ENCODE measurements at places on chromosomes 7 and 10.
A peak's percentile ranks its signal among the peaks of the same experiment; 100 is the strongest.

- DNase-seq: no peak
Observed at GRCh38 chr7:68041554-68041953, 1044.9 kb downstream of the TYW1 start.

- no peak for DNase-seq
Observed at GRCh38 chr7:41010418-41010817, 692.5 kb downstream of the INHBA start.

GRCh38 chr7:88885131-88885530, 89.6 kb upstream of the TEX47 start:
- DNase-seq: no peak

- no peak for DNase-seq
Observed at GRCh38 chr10:112182784-112183328, 709 bp downstream of the GPAM start.

DNA sequence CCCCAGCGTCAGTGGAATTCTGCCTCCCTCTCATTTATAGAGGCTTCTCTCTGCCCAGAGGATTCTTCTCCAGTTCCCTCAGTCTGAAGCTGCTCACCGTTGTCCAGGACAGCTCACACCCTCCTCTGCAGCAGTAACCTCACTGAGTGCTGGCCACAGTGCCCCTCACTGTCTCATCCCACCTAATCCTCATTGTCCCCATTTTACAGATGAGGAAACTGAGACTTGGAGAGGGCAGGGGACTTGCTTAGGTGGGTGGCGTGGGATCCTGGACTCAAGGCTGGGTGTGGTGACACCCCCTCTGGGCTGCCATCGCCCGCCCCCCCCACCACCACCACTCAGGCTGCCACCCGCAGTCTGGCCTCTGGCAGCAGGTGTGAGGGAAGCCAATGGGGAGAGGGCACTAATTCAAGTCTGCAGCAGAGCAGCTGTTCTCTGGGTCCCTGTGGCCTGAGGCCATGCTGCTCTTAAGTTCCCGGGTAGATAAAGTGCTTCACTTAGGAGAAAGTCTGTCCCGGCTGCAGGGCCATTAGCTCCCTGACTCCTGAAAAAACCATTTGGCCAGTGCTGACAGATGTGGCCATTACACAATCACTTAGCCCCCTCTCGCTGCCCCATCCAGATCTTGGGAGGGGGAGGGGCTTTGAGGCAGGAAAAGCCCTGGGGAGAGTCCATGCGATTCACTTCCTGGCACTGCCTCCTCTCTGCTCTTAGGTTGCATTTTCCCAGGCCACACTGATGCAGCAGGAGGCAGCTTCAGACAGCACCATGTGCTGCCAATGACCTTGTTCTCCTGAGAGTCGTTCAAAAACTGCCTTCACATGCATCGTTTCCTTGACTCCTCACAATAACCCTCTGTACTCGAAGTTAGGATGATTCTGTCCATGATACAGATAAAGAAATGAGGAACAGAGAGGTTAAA, 36.3 kb downstream of the DRGX start:
- no peak for DNase-seq

DNA sequence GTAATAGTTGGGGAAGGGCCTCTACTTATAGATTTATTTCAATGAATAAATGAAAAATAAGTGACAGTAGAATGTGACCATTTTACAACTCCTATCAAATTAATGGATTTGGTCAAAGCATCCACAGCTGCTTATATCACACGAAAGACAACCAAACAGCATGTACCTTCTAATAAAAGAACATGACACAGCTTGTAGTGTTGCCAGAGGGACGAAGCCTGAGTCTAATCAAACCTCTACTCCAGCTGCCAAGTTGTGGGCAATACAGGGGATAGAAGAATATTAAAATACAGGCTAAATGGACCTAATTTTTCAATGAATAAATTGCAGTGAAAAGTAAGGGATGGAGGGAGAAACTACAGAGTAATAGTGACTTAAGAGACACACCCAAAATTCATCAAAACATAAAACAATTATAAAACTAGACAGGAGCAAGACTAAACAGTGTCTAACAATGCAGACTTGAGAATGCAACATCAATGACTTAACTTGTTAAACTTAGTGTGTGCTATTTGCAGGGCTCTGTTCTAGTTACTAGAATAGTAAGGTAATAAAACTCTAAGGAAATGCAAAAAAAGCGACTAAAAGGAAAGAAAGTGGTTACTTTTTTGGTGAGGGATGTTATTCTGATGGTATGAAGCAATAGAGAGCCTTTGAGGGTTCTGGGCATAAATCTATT, 853.8 kb downstream of the GRM8 start:
- DNase-seq: no peak

GRCh38 chr10:50506861-50507573, 116.7 kb downstream of the SGMS1 start:
- no peak for DNase-seq

- no peak for DNase-seq
Observed at GRCh38 chr7:106255246-106255645, 29.5 kb downstream of the NAMPT start.

DNA sequence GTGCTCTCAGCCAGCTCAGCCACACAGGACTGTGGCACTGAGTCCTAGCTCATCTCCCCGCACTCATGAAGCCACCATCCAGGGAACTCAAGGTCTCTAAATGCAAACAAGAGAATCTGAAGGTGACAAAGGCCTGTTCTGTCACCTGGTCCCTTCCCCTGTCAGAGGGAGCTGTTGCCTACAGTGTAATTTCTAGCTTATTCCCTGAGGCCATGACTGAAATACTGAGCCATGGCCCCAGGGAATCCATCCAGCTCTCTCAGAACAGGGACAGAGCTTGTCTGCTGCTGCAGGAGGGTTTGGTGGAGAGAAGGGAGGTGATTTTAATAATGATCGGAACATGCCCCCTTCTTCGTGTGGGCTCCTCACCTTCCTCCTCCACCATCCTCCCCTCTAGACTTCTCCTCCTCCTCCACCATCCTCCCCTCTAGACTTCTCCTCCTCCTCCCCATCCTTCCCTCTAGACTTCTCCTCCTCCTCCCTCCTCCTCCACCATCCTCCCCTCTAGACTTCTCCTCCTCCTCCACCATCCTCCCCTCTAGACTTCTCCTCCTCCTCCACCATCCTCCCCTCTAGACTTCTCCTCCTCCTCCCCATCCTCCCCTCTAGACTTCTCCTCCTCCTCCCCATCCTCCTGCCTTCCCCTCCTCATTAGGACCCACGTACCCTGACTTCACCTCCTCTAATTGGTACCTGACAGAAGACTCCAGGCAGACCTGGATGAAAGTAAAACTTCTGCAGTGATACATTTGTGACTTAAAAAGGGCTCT, 338.0 kb upstream of the MKI67 start:
- DNase-seq: peak; percentile 30

DNA sequence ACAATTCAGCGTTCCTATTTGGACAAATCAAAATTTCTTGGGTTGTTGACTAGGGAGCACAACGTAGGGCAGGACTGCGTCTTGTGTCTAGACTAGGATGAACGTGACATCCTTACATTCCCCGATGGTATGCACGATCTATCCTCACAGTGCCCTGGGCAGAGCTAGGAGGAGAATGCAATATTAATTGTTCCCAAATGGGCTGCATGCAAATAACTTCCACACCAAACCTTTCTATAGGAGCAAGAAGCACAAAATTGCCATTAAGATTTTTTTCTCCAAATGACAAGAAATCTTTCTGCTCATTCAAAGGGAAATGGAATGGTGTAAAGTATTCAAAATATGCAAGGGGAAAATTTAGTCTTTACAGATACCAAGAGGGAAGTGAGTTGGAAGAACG, 21.4 kb upstream of the AQP1 start:
- DNase-seq: no peak

DNA sequence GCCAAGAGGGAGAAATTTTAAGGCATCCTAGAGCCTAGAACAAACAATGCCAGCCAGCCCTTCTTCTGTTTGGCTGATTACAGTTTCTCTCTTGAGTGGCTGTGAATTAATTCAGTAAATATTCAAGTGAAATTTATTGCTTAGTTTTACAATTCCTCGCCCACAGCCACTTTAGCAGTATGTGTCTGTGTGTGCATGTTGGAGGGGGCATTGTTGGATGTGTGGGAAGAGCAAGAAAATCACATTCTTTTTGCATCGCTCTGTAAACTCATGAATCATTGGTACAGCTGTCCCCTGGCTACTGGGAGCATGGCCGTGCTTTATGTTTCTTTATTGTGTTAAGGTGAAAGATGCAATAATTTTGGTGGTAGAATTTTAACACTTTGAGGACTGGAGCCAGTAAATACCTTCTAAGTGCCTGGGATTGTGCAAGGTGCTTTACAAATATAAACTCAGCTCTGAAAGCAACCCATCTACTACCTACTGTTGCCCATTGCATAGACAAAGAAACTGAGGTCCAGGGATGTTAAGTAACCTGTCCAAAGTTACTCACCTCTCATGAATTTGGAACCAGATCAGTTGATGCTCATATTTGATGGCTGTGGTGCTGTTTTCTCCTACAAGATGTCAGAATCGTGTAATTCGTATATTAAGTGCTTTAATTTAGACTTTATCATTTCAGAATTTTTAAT, 89.9 kb upstream of the BTBD16 start:
- DNase-seq: no peak

DNA sequence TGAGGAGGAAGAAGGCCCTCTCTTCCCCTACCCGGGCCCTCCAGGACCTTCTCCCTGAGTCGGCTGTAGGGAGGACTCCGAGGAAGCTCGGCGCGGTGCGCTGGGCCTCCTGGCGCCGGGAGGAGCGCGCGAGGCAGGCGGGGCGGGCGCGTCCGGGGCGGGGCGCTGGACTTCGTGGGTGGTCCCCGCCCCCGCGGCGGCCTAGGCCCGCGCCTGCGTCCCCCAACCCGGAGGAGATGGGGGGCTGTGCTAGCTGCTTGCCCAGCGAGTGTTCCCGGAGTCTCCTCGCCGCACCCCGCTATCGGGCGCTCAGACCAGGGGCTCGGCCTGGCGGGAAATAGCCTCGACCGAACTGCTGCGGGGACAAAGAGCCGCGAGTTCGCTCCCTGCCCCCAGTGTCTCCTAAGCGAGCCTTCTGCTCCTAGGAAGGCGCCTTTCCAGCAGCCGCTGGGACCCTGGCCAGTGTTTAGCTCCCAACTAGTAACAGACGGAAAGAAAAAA, 19.2 kb upstream of the SMO start:
- peak; percentile 20 for DNase-seq

DNA sequence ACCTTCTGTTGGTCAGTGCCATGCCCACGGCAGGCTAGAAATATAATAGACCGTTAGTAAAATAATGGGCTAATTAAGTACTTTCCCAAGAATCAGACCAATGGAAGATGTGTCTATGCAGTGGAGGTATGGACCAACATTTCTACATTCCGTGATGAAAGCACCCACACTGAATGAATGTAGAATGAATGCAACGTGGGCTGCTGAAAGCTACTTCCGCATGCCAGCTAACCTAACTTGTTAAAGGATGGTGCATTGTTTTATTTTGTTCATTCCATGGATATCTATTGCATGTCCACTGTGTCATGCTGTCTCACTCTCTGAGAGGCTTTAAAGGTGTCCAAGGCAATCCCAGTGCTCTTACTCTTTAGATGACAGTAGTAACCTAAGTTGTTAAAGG, 112.9 kb upstream of the CAV2 start:
- no peak for DNase-seq

DNA sequence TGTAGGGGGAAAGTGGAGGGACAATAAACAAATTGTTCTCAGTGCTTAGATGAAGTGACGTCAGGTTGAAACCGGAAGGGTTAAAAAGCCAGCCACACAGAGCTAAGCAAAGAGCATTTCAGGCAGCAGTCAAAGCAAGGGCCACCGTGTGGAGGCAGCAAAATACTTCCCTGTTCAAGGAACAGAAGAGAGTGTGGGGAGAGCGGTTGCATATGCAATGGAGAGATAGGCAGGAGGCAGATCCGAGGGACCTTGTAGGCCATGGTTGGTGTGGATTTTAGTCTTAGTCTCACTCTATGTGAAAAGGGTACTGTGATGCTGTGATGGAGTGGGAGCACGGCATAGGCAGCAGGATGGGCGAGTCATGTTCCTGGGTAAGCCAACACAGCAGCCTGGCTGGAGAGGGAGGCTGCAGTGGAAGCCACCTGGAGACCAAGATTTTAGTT, 3.8 kb upstream of the STN1 start:
- no peak for DNase-seq

DNA sequence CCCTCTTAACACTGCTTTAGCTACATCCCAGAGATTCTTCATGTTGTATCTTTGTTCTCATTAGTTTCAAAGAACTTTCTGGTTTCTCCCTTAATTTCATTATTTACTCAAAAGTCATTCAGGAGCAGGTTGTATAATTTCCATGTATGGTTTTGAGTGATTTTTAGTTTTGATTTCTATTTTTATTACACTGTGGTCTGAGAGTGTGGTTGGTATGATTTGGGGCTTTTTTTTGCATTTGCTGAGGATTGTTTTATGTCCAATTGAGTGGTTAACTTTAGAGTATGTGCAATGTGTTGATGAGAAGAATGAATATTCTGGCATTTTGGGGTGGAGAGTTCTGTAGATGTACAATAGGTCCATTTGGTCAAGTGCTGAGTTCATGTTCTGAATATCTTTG, 37.9 kb upstream of the CAPZA2 start:
- no peak for DNase-seq

DNA sequence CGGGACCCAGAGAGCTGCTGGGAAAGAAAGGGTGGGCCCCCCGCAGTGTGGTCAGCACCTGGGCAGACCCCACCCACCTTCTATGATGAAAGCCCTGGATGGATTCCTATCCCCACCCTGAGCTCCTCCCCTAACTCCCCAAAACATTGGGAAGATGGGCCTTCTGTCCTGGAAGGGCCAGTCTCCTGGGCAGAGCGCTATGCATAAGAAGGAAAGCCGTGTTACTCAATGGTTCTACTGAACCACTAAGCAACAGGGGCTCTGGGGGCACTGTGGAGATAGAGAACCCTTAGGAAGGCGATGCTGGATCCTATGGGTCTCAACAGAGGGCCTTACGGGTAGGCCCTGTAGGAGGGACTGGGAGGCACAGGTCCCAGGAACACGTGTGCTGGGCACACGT, 30.7 kb upstream of the INSIG1 start:
- no peak for DNase-seq

- DNase-seq: no peak
Observed at GRCh38 chr7:155227788-155228458, 69.8 kb upstream of the INSIG1 start.

GRCh38 chr7:26449175-26450165, 157.8 kb downstream of the SNX10 start:
- DNase-seq: no peak

All from T-helper 1 cell (primary cell).